ENCODE measurements at places on chromosomes 7 and 10.

DNA sequence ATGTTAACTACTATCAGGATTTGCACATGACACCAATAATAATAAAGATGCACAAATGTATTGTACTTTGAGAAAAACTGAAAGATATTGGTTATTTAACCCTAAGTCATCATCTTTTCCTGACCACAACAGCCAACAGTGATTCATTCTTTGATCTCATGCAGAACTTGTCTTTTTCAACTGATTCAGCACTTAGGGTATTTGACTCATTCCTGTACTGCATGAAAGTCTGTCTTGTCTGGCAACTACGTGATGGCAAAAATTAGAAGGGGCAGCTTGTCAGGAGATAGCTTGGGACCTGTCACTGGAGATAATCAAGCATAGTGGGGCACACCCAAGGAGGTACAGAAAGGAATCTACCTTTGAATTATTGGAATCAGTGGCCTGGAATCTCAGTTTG lies 77.8 kb upstream of the LRRC17 start:
- DNase-seq, result no peak

GRCh38 chr10:100506596-100507356 lies 12.9 kb downstream of the SEC31B start:
- no peak for DNase-seq

DNA sequence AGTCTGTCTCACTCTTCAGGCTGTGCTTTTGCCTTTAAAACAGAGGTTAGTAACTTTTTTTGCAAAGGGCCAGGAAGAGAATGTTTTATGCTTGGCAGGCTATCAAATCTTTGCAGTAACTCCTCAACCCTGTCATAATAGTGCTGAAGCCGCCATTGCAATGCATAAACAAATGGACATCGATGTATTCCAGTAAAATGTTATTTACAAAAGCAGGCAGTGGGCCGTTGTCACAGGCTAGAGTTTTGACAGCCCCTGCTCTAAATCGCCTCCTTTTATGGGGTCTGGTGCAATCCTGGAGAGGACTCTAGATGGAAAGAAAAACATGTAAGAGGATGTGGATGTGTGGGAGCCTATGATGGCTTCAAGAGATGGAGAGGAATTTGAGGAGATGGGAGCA lies 568.3 kb downstream of the TYW1 start:
- DNase-seq, result no peak

DNA sequence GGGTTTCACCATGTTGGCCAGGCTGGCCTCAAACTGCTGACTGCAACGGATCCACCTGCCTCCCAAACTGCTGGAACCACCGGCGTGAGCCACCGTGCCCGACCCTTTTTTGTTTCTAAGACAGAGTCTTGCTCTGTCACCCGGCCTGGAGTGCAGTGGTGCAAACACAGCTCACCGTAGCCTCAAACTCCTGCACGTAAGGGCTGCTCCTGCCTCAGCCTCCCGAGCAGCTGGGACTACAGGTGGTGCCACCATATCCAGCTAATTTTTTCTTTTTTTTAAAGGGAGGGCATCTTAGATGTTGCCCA lies 36.4 kb downstream of the ADAP1 start:
- no peak for DNase-seq

GRCh38 chr7:157545681-157546060 lies 208.9 kb downstream of the DNAJB6 start:
- DNase-seq, result no peak

DNA sequence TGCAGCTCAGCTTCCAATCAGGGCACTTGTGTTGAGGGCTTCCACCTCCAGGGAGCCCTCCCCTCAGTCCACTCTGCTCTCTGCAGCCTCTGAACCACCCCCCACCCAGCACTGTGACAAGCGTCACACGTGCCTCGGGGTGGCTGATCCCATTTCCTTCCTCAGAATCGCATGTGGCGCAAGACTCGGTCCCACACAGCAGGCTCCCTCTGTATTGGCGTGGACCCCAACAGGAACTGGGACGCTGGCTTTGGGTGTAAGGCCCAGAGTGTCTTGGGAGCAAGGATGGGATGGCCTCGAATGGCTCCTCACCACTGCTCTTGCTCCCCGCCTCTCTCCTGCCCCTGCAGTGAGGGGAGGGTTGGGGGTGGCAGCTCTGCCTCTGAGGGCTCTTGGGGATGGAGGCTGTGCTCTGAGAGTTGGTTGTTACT lies 4.1 kb downstream of the CPA1 start:
- no peak for DNase-seq

- DNase-seq, result no peak
These were observed 348.4 kb upstream of the PODXL start for GRCh38 chr7:131904760-131905327.

GRCh38 chr7:139639563-139639962 lies 116.1 kb downstream of the CLEC2L start:
- no peak for DNase-seq

- DNase-seq, result no peak
These were observed 208.4 kb upstream of the ZMIZ1 start for GRCh38 chr10:78860260-78860914.

DNA sequence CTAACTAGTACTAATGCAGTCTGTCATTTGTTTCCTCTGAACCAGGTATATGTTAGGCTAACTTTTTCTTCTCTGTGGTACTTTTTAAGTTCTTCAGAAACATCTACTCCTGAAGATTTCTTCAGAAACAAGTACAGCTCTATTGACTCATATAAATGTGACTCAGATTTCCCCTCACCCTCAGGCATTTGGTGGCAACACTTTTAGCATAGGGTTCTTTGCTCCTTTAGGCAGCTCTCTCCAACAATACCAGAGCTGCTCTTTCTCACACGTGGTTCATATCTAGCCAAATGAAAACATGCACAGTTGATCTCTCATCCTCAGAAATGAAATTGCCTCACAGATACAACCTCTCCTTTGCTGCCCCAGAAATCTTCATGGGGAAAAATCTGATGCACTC lies 939.8 kb downstream of the SORCS1 start:
- DNase-seq, result no peak

DNA sequence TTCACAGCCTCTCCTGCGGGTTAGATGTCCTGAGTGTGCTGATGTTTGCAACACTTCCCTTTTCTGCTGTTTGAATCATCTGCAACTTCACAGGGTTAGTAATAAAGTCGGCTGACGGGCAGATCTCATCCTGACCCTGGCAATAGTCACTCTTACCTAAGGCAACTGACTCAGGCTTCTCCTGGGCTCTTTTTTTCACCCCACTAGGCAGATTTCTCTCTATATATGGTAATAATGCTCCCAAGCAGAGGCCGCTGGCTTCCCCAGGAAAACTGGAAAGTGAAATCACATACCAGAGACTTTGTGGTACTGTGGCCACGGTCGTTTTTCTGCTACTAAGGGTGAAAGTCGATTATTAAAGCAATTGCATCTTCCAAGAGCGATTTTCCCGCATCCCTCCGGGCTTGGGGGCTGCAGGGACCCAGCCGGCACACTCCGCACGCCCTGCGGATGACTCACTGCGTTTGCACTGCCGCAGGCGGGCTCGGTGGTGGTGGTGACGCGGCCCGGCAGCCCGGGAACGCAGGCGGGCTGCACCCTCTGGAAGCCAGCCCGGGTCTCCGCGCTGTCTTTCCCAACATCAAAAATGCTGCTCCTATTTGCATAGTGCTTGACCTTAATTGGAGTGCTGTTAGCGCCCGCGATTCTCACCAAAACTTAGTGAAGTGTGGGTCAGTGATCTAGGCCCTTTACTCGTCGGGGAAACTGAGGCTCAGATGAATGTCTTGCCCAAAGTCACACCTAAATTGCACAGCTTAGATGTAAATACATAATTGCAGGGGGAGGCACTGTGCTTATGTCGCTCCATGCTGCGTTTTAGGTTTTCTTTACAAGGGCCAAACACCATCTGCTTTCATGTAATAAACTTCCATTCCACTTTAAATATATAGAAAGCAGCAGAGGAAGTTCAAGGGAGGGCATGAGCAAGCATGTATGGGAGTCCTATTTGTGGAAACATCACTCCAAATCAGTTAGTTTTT lies 47.6 kb upstream of the ITGB1 start:
- peak; percentile 39 for DNase-seq

- no peak for DNase-seq
These were observed 56.0 kb upstream of the COL13A1 start for GRCh38 chr10:69745698-69746097.

GRCh38 chr7:71775648-71776047 lies 636.5 kb downstream of the CALN1 start:
- DNase-seq, result no peak

- no peak for DNase-seq
These were observed 80.4 kb upstream of the BMPER start for GRCh38 chr7:33824911-33825459.

- DNase-seq, result no peak
These were observed 11.6 kb downstream of the FRG2B start for GRCh38 chr10:133614830-133615580.

DNA sequence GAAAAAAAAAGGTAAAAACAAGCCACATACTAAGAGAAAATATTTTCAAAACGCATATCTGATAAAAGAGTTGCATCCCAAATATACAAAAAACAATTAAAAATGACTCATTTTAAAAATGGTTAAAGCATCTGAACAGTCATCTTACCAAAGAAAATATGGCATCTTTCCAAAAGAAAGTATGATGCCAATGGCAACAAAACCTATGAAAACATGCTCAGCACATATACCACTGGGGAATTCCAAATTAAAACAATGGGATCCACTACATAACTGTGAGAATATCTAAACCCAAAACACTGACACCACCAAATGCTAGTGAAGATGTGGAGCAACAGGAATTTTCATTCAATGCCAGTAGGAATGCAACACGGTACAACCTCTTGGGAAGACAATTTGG lies 39.3 kb downstream of the VSTM2A start:
- no peak for DNase-seq

GRCh38 chr7:84508606-84509005 lies 314.0 kb upstream of the SEMA3A start:
- DNase-seq, result peak; percentile 19

- DNase-seq, result no peak
These were observed 8.0 kb upstream of the CELF2 start for GRCh38 chr10:11009471-11010308.

- DNase-seq, result peak; percentile 87
These were observed 170.2 kb downstream of the FAM107B start for GRCh38 chr10:14604181-14605142.

- no peak for DNase-seq
These were observed 28.5 kb downstream of the NUDT1 start for GRCh38 chr7:2270495-2270894.

DNA sequence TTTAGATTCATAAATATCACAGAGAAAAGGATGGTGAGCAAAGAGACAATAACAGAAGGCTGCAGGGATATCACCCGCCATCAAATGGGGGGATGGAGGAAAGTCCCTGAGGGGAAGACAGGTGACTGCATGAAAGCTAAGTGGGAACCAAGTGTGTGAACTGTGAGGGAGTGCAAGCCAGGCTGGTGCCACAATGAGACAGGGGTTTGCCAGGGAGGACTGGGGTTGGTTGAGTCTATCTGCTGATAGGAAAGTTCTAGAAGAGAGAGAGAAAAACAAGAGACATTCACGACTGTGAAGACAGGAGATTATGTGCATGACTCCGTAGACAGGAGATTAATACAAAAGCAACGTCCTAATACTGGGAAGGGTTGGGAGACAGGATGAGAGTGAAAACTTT lies 376.4 kb downstream of the PARD3 start:
- DNase-seq, result no peak

Measured in testis (tissue), 5 donors.